ENCODE measurements at places on chromosomes 3 and 15. TPM values are rescaled to one million over a fixed set of nuclear protein-coding genes. Genes with fewer than 3 reads are reported as not detected.
A peak's percentile ranks its signal among the peaks of the same experiment; 100 is the strongest.

CCDC54 gene
- not detected for total RNA-seq

ARPP21 gene
- total RNA-seq: 3.0 TPM

PROS1 gene
- 81.1 TPM for total RNA-seq

MEIS2 gene
- total RNA-seq: 29.1 TPM

CHCHD6 gene
- 11.0 TPM for total RNA-seq

PIF1 gene
- total RNA-seq: 0.65 TPM

TLR9 gene
- total RNA-seq: 0.42 TPM

TP53BP1 gene
- 63.2 TPM for total RNA-seq

PLA1A gene
- total RNA-seq: 5.7 TPM

ARL6 gene
- total RNA-seq: 8.5 TPM

ILDR1 gene
- not detected for total RNA-seq

C3orf52 gene
- total RNA-seq: 9.1 TPM

MINAR1 gene
- 0.91 TPM for total RNA-seq

UROC1 gene
- total RNA-seq: not detected

DNA sequence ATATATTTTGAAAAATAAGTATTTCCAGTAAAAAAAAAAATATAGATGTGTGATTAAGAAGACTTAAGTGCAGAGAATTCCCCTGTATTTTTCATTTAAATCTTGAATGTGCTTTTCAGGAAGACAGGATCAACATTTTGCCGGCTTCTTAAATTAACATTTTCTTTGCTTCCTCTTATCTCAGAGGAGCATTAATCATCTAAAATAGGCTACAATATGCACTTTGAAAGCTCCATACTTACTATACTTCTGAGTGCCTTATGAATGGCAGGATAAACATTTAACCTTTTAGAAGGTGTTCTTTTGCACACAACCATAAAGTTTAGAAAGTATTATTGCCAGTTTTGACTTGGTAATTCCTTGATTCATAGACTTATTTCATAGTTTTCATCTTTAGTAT is 164.3 kb downstream of the ECT2 start:
- DNase-seq: no peak

DNA sequence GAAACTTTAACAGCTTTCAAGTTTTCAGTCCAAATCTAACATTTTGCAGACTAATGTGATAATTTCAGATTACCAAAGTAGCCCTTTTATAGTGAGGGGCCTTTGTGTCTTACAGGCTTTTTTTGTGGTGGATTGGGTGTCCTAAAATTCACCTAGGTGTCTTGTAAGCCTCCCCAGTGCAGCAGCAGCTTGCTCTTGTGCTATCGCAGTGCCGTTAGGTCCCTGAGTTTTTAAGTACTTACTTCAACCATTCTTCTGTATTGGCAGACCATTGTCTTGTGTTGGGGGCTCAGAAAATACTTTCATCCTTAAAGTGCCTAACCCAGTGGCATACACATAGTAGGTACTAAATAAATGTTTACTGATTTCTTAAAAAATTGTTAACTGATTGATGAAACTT is 2.1 kb downstream of the PDE8A start:
- no peak for DNase-seq

- no peak for DNase-seq
These were observed 484.2 kb upstream of the ATP11B start for GRCh38 chr3:182309120-182309519.

DNA sequence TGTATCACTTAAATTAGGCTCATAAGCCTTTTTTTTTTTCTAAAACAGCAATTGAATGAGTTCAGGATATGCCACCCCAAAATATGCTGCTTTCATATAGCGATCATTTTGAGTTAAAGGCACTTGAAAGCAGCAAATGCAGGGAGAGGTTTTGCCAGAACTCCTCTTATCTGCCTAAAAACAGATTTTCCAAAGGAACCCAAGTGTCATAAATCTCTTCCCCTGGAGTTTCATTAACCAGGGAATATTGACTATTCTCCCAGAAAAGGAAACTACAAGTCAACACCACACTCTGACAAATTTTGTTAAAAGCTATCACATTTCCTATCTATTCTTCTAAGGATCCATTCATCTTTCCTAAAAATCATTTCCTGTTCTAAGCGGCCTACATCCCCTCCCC is 11.3 kb downstream of the DNAAF4 start:
- no peak for DNase-seq

GRCh38 chr15:40856746-40857145 is 12.9 kb downstream of the SPINT1 start:
- peak; percentile 59 for DNase-seq

- no peak for DNase-seq
These were observed 23.2 kb downstream of the CFAP92 start for GRCh38 chr3:128970740-128971047.

DNA sequence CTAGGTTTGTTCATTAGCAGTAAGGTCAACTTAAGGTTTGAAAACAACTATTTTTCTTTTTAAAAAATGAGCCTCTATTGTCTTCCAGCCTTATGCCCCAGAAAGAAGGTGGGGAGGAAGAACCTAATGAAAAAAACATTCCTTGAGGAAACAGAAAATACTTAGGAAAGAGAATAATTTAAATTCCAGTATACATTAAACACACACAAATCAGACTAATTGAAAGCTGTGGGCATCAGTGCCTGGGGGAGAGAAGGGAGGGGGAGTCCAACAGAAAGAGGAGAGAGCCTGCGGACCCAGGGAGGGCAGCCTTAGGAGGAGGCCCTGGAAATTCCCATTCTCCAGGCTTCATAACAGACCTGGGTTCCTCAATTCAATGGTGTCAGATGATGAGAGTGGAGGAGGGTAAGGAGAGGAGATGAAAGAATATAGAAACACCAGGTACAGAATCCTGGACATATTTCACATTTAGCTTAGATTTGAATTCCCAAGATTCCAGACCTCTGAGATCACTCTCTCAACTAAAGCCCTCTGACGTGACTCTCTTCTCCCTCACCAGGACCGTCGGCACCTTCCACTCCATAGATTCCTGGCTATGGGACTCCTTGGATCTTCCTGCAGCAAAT is 320.5 kb upstream of the UMPS start:
- no peak for DNase-seq

DNA sequence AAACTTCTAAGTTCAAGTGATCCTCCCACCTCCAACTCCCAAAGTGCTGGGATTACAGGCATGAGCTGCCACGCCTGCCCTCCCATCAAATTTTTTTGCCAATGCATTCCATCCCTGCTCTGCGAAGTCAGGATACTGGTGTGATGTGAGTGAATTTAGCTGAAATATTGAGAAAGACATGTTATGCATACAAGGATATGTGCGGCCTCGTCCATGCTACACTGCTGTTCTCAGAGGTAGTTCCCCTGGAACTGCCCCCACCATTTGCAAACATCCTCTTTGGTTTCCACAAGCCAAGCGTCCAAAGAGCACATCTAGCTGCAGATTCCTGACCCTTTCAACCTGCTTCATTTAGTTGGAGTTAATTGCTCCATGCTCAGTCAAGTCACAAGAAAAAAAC is 36.5 kb upstream of the BCL2A1 start:
- DNase-seq: no peak

DNA sequence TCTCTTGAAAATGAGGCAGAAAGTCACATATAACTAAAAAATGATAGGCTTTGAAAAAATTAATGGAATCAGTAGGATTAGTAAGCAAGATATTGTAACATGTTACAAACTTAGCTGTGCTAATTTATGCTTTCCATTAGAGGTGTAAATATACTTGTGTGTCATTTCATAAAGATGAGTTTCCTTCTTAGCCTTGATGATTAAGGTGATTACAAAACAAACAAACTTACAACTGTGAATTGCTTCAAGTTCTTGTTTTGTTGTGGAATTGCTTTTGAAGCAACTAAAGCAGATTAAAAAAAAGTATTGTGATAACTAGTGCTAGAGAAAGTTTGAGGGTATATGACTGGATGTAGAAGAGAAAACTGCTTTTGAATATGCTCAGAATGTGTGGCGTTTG is 87.9 kb downstream of the DIPK2A start:
- DNase-seq: no peak

GRCh38 chr15:49675041-49675440 is 54.2 kb downstream of the DTWD1 start:
- no peak for DNase-seq

- DNase-seq: no peak
These were observed 630.4 kb upstream of the TBL1XR1 start for GRCh38 chr3:177827511-177828207.

- DNase-seq: no peak
These were observed 271.2 kb downstream of the RBMS3 start for GRCh38 chr3:29552051-29552450.

GRCh38 chr3:71142441-71143161 is 440.9 kb downstream of the FOXP1 start:
- DNase-seq: no peak

DNA sequence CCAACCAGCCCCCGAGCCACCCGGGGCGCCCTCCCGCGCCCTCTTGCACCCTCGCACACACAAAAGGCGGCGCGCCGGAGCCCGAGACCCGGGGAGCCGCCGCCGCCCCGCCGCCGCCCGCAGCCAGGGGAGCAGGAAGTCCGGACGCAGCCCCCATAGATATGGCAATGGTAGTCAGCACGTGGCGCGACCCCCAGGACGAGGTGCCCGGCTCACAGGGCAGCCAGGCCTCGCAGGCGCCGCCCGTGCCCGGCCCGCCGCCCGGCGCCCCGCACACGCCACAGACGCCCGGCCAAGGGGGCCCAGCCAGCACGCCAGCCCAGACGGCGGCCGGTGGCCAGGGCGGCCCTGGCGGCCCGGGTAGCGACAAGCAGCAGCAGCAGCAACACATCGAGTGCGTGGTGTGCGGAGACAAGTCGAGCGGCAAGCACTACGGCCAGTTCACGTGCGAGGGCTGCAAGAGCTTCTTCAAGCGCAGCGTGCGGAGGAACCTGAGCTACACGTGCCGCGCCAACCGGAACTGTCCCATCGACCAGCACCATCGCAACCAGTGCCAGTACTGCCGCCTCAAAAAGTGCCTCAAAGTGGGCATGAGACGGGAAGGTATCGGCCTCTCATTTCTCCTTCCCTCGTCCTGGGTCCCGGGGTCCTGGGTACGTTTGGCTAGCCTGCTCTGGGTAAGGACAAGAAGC is 1.6 kb downstream of the NR2F2 start:
- no peak for DNase-seq

- no peak for DNase-seq
These were observed 31.8 kb downstream of the PCOLCE2 start for GRCh38 chr3:142857056-142857455.

DNA sequence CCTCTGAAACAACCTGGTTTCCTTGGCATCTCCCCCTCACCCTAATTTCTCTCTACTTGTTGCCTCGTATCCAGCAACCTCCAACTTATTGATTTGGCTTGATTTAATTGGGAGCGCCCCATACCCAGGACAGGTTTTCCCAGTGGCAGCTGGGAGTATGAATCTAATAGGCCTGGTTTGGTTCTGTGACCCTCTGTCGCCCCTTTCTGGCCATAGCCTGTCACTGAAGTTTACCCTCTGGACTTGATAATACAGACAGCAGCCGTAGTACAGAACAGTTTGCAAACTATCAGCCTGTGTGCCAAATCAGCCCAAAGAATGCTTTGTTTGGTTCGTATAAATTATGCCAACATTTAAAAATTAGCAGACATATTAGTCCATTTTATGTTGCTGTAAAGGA is 525.1 kb upstream of the GOLIM4 start:
- no peak for DNase-seq

GRCh38 chr3:130661140-130661891 is 85.3 kb downstream of the PIK3R4 start:
- no peak for DNase-seq

DNA sequence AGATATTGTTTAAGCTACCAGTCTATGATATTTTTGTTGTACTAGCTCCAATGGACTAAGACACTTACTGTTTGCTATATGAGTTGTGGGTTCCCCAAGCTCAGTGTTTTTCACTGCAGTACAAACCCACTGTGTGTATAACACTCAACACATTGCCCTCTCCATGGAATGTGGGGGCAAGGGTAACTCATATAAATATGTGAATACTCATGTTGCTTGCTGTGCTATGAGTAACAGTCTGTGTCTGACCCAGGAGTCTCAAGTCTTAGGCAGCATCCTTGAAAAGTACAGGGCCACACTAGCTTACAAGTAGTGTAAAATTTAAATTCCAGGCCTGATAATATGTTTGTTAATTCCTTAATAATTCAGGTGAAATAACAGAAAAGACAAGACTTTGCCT is 22.5 kb upstream of the CNTN3 start:
- DNase-seq: no peak

DNA sequence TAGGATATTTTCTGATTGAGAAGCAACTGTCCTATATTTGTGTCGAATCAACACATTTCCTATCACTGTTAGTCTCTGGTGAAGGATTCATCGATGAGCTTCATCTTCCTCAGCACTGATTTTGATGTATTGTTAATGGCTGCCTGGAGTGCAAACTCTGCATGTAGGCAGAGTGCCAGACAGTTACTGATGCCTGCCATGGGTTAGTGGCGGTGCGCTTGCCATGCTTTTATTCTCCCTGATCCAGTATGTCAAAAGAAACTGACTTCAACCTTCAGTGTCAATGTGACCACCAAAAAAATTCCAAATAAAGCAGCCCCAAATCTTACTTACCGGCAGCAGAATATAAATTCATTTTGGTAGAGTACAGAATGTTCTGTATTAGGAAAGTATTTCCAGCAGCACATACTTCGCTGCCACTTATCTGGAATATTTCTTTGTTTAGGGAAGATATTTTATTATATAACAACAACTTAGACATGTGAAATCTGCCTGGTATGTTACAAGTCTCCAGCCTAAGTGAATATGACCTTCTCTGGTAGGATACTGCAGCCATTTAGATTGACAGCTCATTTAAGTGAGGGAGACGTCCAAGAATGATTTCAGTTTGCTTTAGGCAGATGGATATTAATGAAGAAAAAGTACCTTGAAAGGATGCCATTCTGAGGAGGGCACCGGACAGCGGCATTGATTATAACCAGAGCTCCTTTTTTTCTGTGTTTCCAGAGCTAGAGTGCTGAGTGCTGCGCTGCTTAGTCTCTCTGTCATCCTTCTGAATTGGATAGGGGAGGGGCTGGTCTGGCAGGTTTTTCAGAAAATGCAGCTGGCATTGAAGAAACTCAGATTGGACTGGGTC is 59.9 kb downstream of the ARHGEF26 start:
- no peak for DNase-seq

GRCh38 chr3:39101022-39101689 is 6.3 kb downstream of the GORASP1 start:
- DNase-seq: no peak

DNA sequence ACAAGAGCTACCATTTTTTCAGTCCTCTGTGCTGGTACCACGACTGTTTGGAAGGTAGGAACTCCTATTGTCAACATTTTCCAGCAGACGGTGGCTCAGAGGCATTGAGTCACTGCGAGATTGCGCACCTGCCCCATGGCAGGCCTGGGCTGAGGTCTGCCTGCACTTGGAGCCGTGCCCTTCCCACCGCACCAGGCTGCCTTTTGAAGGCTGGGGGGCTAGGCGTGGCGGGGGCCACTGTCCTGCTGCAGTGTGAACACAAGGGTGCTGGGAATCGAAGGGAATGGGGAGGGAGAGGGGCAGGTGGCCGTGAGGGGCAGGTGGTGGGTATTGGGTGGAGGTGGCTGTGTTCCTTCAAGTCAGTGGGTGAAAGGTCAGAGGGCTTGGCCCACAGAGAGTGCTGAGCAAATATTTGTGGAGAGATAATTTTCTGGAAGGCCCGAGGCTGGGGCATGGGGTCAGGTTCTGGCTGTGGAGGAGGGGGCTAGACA is 16.3 kb downstream of the SNX33 start:
- DNase-seq: no peak

All from aorta (tissue), 5 donors.